ENCODE measurements at places on chromosomes 16 and 17. TPM values are rescaled to one million over a fixed set of nuclear protein-coding genes. Genes with fewer than 3 reads are reported as not detected.

The RPRML gene
- total RNA-seq = not detected

DNA sequence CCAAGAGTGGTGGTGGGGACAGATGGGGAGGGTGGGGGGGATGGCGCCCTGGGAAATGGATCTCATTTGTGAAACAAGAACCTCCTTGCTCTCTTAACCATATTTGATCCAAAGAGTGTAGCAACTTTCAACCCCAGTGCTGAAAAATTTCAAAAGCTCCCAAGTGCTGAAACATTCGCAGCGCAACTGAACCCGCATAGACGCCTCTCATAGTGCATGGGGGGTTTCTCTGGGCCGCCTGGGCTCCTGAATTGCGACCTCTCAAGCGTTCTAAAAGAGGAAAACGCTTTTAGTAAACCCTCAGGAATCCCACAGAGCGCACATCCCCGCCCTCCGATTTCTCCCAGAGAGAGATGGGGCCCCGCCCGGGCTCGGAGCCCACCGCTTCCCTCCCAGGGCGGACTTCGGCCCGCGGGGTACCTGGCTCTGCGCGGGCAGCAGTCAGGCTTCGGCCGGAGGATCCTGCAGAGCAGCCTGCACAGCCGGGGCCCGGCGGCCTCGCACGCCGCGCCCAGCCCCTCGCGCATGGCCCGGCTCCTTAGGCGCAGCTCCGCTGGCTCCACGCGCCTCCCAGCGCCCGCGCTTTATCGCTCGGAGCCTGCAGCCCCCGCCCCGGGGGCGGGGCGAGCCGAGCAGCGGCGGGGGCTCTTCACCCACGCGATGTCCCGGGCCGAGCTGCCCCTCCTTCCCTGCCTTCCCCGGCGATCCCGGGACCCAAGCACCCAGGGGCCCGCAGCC, 7.0 kb downstream of the NOS2 start:
- H3K4me3 ChIP-seq = peak overlapping the region; percentile 61
- no peak for DNase-seq
- H3K27ac ChIP-seq = no peak overlapping the region
- H3K27me3 ChIP-seq = no peaks in the 10 kb centered on the region

- no peak for DNase-seq
- H3K27ac ChIP-seq = no peak overlapping the region
- no peaks in the 10 kb centered on the region for H3K27me3 ChIP-seq
- H3K4me3 ChIP-seq = no peak overlapping the region
- H3K36me3 ChIP-seq = peaks cover 34% of the 10 kb centered on the region
Measured at GRCh38 chr16:8914098-8914497, 31.9 kb downstream of the LITAFD start.

DNA sequence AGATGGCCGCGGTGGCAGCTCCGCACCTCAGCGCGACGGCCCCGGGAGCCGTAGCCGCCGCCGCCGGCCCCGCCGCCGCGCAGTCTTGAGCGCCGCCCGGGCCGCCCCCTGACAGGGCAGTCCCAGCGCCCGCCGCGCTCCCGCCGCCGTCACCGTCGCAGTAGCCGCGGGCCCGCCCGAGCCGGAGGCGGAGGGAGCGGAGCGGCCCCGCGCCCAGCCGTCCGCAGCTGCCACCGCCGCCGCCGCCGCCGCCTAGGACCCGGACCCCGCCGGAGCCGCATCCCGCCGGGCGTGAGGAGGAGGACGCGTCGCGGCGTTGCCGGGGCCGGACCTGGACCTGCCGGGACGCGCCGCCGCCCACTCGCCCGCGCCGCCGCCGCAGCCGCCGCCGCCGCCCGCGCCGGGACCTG, 218 bp downstream of the TNRC6C start:
- DNase-seq = no peak
- H3K4me3 ChIP-seq = peak overlapping the region; percentile 92
- H3K27me3 ChIP-seq = no peaks in the 10 kb centered on the region
- H3K36me3 ChIP-seq = no peaks in the 10 kb centered on the region
- H3K27ac ChIP-seq = no peak overlapping the region
- peaks cover 27% of the 10 kb centered on the region for H3K4me1 ChIP-seq

DNA sequence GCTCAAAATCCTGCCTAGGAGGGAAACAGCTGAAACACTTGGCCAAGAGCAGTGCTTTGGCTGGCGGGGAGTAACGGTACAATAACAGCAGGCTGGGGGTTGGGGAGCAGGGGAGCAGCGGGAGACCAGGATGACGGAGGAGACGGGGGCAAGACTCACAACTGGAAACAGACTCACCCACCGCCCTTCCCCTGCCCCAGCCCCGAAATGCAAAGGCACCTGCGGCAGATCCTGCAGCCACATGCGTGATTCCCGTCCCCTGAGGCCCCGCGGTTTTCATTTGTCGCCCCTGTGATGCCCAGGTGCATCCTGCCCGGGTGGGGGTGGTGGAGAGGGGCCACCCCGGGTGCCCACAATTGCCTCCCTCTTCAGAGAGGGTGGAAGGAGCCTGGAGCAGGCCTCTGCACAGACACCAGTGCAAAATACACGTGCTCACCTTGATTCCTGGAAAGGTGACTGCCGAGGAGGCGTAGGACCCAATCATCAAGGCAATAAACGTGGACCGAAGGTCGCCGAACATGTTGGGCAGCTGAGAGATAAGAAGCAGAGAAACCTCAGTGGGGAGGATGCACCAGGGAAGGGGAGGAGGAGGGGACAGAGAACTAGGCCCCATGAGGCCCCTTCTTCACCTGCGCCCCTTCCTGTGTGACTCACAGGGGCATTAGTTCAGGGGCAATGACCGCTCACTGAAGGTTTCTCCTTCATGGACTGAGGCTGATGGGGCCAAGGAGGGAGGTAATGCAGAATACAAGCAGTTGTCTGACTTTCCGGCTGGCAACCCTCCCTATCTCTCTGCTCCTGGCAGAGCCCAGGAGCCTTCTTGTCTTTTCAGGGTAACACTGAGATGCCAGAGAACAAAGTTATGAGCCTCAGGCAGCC, 30.4 kb upstream of the PITPNA start:
- H3K36me3 ChIP-seq = no peaks in the 10 kb centered on the region
- no peak for DNase-seq
- H3K27ac ChIP-seq = peak overlapping the region; percentile 30
- no peaks in the 10 kb centered on the region for H3K27me3 ChIP-seq
- H3K4me1 ChIP-seq = peaks cover 52% of the 10 kb centered on the region
- H3K4me3 ChIP-seq = no peak overlapping the region

The RNF43 gene
- under 0.01 TPM for total RNA-seq

- peak overlapping the region; percentile 91 for H3K27ac ChIP-seq
- no peak overlapping the region for H3K4me3 ChIP-seq
- DNase-seq = peak; percentile 51
- H3K36me3 ChIP-seq = no peaks in the 10 kb centered on the region
Measured at GRCh38 chr17:12365805-12366204, 299.9 kb upstream of the MYOCD start.

The HAS3 gene
- total RNA-seq = 1.8 TPM

DNA sequence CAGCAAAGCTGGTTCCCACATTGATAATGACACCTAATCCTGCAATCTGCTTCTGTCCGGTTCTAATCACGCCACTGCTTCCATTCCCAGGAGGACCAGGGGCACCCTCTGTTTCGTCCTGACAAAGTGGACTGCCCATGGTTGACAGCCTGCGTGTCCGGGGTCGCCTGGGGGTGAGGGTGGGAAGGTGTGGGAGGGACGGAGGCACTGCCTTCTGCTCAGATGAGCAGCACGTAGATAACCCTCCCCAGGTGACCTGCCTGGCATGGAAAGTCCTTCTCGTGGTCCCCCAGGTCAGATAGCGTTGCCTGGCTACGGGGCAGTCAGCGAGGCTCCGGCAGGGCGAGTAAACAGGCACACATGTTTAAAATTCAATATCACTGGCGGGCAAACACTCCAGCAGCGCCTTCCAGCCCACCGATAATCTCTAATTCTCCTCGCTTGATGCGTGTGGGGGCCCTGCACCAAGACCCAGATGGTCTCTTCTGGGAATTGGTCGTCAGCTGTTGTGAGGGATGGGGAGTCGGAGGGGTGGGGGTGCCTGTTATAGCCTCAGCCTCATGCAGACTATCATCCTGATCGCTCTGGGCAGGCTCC, 132.2 kb downstream of the RAP1GAP2 start:
- no peak overlapping the region for H3K4me3 ChIP-seq
- no peak for DNase-seq
- H3K27ac ChIP-seq = no peak overlapping the region
- H3K4me1 ChIP-seq = peaks cover 6% of the 10 kb centered on the region
- no peaks in the 10 kb centered on the region for H3K36me3 ChIP-seq
- H3K27me3 ChIP-seq = no peaks in the 10 kb centered on the region

DNA sequence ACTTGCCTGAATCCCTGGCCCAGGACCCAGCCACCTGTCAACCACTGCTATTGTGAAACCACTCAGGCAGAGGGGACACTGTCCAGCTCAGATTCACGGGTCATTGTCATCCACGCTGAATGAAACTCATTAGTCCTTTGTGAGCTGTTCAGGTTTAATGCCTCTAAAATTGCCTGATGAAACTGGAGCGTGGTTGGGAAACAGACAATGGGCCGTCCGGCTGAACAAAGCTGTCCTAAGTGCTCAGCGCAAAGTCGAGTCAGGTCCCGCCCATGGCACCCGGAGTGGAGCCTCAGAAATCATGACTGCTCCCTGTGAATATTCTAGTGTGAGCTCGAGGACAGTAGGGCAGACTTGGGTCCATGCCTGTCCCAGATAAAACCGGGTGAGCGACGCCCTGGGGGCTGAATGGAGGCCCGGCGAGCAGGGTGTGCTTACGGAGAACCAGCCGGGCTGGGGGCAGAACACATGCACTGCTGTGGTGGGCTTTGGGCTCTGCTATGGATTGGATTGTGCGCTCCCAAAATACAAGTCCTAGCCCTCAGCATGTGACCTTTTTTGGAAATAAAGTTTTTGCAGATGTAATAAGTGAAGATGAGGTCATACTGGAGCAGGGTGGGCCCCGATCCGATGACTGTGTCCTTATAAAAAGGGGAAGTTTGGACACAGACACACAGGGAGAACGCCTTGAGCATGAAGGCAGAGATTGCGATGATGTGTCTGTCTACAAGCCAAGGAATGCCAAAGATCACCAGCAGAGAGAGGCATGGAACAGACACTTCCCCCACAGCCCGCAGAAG, 12.9 kb upstream of the CMIP start:
- no peak overlapping the region for H3K4me3 ChIP-seq
- no peaks in the 10 kb centered on the region for H3K27me3 ChIP-seq
- no peaks in the 10 kb centered on the region for H3K36me3 ChIP-seq
- no peak overlapping the region for H3K27ac ChIP-seq
- DNase-seq = no peak

DNA sequence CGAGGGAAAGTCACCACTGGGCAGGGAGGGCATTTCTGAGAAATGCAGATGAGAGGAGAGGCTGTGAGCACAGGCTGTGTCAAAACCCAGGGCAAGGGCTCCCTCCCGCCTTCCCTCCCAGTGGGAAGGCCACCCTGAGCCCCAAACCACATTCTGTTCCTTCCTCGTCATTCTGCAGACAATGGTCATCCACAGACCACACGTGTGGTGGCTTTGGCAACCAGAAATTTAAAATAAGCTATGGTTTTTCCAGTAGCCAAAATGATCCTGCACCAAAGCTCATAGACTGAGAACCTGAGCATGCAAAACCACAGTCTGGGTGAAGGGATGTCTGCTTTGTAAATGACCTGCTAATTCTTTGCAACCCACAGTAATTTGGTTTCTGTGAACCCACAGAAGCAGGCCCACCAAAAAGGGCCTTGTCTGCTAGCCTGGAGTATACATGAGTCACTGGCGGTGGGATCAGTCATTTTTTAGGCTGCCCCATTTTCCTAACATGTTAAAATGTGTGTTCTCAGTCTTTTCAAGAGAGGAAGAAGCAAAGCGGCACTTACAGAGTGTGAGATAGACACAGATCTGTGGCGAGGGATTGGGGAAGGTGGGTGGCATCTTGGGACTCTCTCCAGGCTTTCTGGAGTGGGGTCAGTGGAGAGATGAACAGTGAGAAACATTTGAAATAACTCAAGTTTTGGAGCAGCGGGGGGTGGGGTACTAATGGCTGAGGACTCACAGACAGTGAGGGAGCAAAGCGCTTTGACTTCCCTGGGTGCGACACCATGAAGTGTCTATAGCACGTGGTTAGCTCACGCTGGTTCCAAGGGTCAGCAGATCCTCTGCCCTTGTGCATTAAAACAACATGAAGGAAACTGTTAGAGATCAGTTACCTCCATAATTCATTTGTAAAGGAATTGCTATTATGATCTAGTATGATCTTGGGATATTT, 20.5 kb downstream of the GRB7 start:
- peaks cover 12% of the 10 kb centered on the region for H3K4me1 ChIP-seq
- H3K36me3 ChIP-seq = no peaks in the 10 kb centered on the region
- H3K27me3 ChIP-seq = no peaks in the 10 kb centered on the region
- no peak overlapping the region for H3K4me3 ChIP-seq

DNA sequence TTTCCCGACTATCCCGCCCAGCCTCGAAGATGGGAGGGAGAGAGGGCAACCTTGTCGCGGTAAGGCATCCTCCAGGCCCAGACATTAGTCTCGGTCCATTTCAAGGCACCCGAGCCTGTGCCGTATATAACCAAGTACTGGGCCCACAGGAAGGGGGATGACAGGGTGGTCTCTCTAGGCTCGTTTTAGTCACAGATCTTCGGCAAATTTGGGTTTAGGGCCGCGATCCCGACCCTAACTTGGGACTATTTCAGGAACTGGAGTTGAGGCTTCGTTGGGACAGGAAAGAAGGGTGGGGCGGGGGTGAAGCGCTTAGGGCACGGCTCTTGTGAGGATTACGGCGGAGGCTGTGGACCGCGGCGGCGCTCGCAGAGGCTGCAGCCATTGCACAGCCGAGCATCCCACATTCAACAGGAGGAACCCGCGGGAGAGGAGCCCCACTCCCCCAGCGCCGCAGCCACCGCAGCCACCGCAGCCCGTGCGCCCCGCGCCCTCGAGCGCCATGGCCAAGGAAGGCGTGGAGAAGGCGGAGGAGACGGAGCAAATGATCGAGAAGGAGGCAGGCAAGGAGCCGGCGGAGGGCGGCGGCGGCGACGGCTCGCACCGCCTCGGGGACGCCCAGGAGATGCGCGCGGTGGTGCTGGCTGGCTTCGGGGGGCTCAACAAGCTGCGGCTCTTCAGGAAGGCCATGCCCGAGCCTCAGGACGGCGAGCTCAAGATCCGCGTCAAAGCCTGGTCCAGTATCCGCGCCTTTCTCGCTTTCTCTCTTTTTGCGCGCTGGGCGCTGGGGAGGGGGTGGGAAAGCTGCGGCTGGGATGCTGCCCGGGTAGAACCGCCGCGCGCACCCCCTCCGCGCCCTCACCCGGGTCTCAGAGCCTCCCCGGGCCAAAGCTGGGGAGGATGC, at the start of gene VAT1L:
TSS of gene VAT1L (plus strand) at position 384 of the 904 bp plus-strand sequence. CDS start at position 503, 119 bp downstream.
- peaks cover 21% of the 10 kb centered on the region for H3K4me1 ChIP-seq
- no peak within 1 kb of the TSS for H3K27ac ChIP-seq
- DNase-seq = no peak
- no peaks in the 10 kb centered on the region for H3K36me3 ChIP-seq

Data from thoracic aorta (tissue), 2 donors.